PC-9 (cell line): ENCODE measurements at places on chromosomes 7 and 10. TPM values are rescaled to one million over a fixed set of nuclear protein-coding genes. Genes with fewer than 3 reads are reported as not detected.

GRCh38 chr10:13636776-13637175, 50.0 kb downstream of the PRPF18 start:
- H3K36me3 ChIP-seq, result no peaks in the 10 kb centered on the region
- peaks cover 10% of the 10 kb centered on the region for H3K4me1 ChIP-seq
- DNase-seq, result no peak
- H3K4me3 ChIP-seq, result no peak overlapping the region
- no peak overlapping the region for H3K27ac ChIP-seq

- H3K36me3 ChIP-seq, result no peaks in the 10 kb centered on the region
- no peak overlapping the region for H3K27ac ChIP-seq
- DNase-seq, result no peak
- H3K27me3 ChIP-seq, result no peaks in the 10 kb centered on the region
These were observed 425.4 kb downstream of the EXOC4 start for GRCh38 chr7:133678137-133678814.

SLC16A9 gene
- total RNA-seq, result not detected in 2 replicates

SYT15B gene
- 0.94 and 1.1 TPM in 2 replicates for total RNA-seq

GPC2 gene
- total RNA-seq, result 4.5 and 10.0 TPM in 2 replicates

NCF1 gene
- total RNA-seq, result 0.38 and 0.41 TPM in 2 replicates

ZNF117 gene
- 7.3 and 12.6 TPM in 2 replicates for total RNA-seq

- peaks cover 9% of the 10 kb centered on the region for H3K27me3 ChIP-seq
- no peaks in the 10 kb centered on the region for H3K36me3 ChIP-seq
- H3K4me1 ChIP-seq, result no peaks in the 10 kb centered on the region
- no peak for DNase-seq
These were observed 238.5 kb upstream of the GALNT17 start for GRCh38 chr7:70893422-70893821.

PPA1 gene
- 224 and 236 TPM in 2 replicates for total RNA-seq
